ENCODE measurements at places on chromosomes 1 and 21.

- DNase-seq, result no peak
Observed at GRCh38 chr1:242556276-242556675, 31.8 kb upstream of the PLD5 start.

GRCh38 chr1:178023181-178023618 lies 53.3 kb upstream of the SEC16B start:
- no peak for DNase-seq

- DNase-seq, result no peak
Observed at GRCh38 chr1:226787071-226787470, 48.0 kb upstream of the ITPKB start.

- DNase-seq, result no peak
Observed at GRCh38 chr1:1334835-1335234, 3.8 kb downstream of the TAS1R3 start.

GRCh38 chr1:156246781-156247459 lies 936 bp downstream of the PAQR6 start:
- no peak for DNase-seq

GRCh38 chr1:33331444-33332356 lies 10.8 kb upstream of the A3GALT2 start:
- DNase-seq, result no peak

- DNase-seq, result no peak
Observed at GRCh38 chr1:161730050-161730564, 8.8 kb downstream of the FCRLB start.

GRCh38 chr1:115651391-115651790 lies 9.6 kb downstream of the VANGL1 start:
- no peak for DNase-seq

- DNase-seq, result no peak
Observed at GRCh38 chr1:181469829-181470228, 13.5 kb upstream of the CACNA1E start.

Data from T1000 (cell line).